Naive thymus-derived CD4-positive, alpha-beta T cell (primary cell): ENCODE measurements at places on chromosomes 3 and 15. TPM values are rescaled to one million over a fixed set of nuclear protein-coding genes. Genes with fewer than 3 reads are reported as not detected.

- no peak for DNase-seq
These were observed 2.7 kb downstream of the LIPH start for GRCh38 chr3:185549651-185550111.

- no peak for DNase-seq
These were observed 24.8 kb upstream of the SLMAP start for GRCh38 chr3:57731311-57731710.

DNA sequence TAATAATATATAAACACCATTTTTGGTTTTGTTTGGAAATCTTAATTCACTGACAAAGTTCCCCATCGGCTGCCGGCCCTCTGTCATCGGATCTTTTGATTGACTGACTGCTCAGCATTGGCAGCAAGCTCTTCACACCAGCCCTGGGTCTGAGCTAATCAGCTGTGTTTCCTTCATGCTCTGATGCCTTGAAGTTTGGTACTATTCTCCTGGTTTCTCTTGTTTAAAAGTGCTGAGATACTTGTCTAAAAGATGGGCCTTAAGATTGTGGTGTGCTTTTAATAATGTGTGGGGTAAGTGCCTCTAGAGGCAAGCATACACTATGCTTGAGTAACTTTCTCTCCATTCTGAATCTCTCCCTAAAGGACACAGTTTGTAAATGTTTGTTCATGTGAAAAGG, 415.5 kb upstream of the TPRG1 start:
- no peak for DNase-seq

ST3GAL6 gene
- 13.5 TPM for total RNA-seq

- DNase-seq, result no peak
These were observed 12.6 kb upstream of the HRG start for GRCh38 chr3:186653080-186653707.

GRCh38 chr15:53453253-53454105, 306.0 kb downstream of the WDR72 start:
- DNase-seq, result no peak

DNA sequence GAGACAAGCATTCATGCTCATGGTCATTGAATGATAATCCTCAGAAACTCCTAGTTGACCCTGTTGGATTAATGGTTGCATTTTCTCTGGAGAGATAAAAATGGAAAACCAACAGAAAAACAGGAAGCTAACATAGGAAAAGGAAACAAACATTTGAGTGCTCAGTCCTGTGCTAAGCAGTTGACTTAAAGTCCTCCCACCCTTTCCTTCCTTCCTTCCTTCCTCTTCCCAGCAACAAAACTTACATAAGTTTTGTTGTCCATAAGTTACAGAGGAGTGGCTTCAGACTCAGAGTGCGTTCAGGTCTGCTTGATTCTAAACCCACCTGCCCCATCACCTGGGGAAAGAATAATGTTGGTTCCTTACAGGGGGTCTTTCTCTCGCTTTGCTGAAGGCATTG, 163.8 kb upstream of the RGMA start:
- no peak for DNase-seq

- DNase-seq, result no peak
These were observed 122.3 kb downstream of the MEGF11 start for GRCh38 chr15:66131200-66131599.

DNA sequence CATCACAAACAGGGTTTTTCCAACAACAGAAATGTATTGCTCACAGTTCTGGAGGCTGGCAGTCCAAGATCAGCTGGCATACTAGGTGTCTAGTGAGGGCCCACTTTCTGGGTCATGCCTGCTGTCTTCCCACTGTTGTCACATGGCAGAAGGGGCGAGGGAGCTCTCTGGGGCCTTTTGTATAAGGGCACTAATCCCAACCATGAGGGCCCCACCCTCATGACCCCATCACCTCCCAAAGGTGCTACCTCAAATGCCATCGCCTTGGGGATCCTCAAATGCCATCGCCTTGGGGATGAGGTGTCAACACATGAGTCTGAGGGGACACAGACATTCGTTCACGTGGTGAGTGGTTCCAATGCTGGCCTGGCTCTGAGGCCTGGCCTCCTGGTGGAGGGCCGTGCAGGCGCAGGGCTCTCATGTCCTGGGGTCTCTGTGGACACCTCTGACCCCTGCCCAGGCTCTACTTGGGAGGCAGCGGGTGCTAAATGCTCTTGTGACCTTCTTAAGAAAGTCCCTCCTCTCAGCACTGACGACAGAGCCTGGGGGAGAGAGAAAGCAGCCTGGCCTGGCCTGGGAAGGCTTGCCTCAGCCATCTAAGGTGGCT, 16.8 kb downstream of the NUP210 start:
- DNase-seq, result no peak

SRGAP3 gene
- total RNA-seq, result 4.8 TPM

- no peak for DNase-seq
These were observed 59.6 kb upstream of the GOLIM4 start for GRCh38 chr3:168155303-168155702.

HYAL3 gene
- total RNA-seq, result 4.2 TPM

TRH gene
- not detected for total RNA-seq

GRCh38 chr3:84439476-84439875, 519.3 kb upstream of the CADM2 start:
- no peak for DNase-seq
